BE2C (cell line): ENCODE measurements at places on chromosomes 1 and 21.

- no peak for DNase-seq
Measured at GRCh38 chr1:16371725-16372124, 4.7 kb downstream of the SZRD1 start.

DNA sequence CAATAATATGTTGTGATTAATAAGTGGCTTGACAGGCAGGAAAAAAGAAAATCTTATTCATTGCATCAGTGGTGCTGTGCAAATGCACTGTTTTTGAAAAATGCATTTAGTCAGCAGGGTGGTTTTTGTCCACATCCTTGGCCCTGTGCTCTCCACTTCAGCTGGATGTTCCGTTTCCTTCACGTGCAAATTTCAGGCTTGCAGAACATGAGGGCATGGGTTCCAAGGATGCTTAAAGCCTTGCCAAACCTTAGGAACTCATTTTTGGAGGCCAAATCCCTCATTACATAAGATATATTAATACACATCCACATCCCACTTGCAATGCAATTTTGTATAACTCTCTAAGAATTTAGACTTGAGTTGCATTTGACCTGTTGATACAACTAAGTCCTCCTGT lies 410.1 kb downstream of the PRDM2 start:
- DNase-seq = no peak

DNA sequence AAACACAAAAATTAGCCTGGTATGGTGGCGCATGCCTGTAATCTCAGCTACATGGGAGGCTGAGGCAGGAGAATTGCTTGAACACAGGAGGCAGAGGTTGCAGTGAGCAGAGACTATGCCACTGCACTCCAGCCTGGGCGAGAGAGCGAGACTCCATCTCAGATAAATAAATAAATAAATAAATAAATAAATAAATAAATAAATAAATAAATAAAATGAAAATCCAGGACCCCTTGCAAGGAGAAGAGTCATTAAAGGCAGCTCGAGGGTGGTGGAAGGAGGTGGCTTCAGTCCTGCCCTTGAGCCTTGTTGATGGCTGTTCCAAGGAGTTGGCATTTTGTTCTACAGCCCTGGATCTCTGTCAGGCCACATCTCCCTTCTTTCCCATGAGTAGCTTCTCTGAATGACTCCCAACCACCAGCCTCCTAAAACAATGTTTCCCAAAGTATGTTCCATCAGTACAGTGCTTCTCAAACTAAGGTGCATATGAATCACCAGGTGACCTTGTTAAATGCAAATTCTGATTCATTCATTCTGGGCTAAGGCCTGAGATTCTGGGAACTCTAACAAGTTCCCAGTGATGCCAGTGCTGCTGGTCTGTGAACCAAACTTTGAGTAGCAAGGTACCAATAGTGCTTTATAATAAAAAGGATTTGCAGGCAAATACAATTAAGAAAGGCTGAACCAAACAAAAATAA lies 99.0 kb downstream of the KCNN3 start:
- DNase-seq = no peak

- no peak for DNase-seq
Measured at GRCh38 chr1:93471284-93471683, 23.4 kb downstream of the FNBP1L start.

DNA sequence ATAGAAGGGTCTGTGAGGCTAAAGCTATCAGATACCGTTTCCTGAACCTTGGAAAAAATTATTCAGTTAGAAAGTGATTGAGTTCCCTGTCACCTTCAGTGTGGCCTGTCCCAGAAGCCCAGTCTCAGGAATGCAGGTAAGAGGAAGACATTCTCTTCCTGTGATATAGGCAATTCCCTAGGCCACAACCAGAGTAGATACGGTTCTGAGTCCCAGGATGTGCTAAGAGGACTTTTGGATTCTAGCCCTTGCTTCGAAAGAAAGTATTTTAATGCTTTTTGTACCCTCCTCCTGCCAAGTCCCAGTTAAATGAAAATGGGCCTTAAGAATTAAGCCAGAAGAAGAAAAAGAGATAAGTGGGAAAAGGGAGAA lies 313.5 kb upstream of the PLXNA2 start:
- DNase-seq = no peak

- DNase-seq = no peak
Measured at GRCh38 chr1:51946300-51946699, 44.2 kb downstream of the RAB3B start.

GRCh38 chr1:152519851-152520250 lies 5.6 kb downstream of the CRCT1 start:
- no peak for DNase-seq

- DNase-seq = peak; percentile 47
Measured at GRCh38 chr21:32940079-32941014, 85.4 kb upstream of the OLIG2 start.

GRCh38 chr1:206804156-206804737 lies 32.0 kb upstream of the IL10 start:
- no peak for DNase-seq

DNA sequence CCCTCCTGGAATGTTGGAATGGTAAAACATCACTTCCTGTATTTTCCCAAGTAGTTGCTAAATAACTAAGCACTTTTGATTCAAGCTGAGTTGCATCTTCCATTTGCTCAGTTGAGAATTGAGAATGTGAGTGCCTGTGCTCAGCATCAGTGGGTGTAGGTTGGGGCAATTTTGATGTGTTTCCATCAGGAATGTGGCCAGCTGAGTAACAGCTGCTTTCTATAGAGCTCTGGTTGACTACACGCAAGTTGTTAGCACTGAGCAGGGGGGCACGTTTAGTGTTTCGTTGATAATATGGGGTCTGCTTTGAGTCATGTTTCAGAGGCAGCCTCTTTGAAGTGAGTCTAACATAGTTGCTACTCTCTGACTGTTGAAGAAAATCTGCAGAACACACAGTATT lies 41.5 kb downstream of the LRRC53 start:
- no peak for DNase-seq

- no peak for DNase-seq
Measured at GRCh38 chr1:87560137-87560536, 231.5 kb downstream of the LMO4 start.

DNA sequence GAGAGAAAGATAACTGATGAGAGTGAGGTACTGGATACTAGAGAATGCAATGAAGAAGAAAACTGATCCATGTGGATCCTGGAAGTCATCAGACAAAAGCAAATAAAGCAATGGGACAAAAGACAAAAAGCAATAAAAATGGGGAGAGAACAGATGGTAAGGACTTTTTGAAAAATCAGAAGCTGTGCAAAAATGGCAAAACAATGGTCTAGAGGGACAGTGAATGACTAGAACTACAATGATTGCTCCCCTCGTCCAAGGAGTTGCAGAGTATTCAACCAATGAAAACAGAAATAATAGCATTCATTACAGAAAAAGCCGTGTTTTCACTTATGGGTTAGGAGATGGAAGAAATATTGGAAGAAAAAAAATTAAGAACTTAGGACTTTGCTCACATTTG lies 18.5 kb downstream of the LUZP1 start:
- no peak for DNase-seq

- peak; percentile 82 for DNase-seq
Measured at GRCh38 chr1:203039609-203040512, 13.6 kb downstream of the PPFIA4 start.

DNA sequence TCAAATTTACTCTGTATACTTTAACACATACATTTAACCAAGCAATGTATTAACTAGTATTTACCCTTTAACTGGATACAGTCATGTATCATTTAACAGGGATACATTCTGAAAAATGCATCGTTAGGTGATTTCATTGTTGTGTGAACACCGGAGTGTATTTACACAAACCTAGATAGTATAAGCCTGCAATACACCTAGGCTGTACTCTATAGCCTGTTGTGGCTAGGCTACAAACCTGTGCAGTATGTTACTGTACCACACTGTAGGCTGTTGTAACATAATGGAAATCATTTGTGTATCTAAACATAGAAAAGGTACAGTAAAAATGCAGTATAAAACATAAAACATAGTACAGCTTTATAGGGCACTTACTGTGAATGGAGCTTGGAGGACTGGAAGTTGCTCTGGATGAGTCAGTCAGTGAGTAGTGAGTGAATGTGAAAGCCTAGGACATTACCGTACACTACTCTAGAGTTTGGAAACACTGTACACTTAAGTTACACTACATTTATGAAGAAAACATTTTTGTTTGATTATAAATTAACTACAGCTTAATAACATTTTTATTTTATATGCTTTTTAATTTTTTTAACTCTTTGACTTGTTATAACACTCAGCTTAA lies 21.3 kb downstream of the RGS4 start:
- no peak for DNase-seq

- DNase-seq = no peak
Measured at GRCh38 chr21:42975886-42976608, 1.7 kb downstream of the PKNOX1 start.

DNA sequence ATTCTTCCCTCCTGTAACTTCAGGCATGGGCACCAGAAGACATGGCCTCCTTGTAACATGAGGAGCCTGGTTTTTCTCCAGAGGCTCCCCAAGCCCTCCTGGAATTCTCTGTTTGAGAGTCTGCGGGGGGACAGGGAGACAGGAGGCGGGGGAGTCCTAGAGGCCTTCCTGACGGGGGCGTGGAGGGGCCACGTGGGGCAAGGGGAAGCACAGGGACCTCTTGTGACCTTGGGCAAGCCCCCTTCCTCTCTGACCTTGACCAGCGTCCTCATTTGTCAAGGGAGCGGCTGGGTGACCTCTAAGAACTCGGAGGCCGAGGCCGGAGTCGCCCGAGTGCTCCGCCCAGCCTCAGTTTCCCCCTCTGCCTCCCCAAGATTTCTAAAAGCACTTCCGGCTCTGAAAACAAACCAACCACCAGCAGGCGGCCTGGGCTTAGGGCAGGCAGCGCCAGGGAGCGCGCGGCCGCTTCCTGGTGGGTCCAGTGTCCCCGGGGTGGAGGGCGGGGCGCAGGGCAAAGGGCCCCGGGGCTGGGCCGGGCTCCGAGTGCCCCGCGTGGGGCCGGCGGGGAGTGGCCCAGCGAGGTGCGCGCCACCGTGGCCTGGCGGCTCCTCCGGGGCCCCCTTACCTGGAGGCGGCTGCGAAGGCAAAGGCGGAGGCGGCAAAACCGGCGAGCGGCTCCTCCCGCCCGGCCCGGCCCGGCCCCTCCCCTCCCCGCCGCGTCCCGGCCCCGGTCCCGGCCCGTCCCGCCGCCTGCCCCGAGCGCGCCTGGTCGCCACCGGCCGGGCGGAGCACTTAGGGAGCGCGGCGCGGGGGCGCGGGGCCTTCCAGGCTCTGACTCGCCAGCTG lies at the start of gene TMCO4:
Gene TMCO4 (minus strand): TSS at position 687 of the 846 bp plus-strand sequence. CDS start 19,158 bp downstream, outside the sequence.
- DNase-seq = peak; percentile 37

GRCh38 chr21:26124896-26125295 lies 45.7 kb downstream of the APP start:
- DNase-seq = no peak

- DNase-seq = no peak
Measured at GRCh38 chr21:26977746-26978145, 10.9 kb upstream of the ADAMTS5 start.

- DNase-seq = peak; percentile 30
Measured at GRCh38 chr1:53525595-53525994, 66.4 kb downstream of the DMRTB1 start.

DNA sequence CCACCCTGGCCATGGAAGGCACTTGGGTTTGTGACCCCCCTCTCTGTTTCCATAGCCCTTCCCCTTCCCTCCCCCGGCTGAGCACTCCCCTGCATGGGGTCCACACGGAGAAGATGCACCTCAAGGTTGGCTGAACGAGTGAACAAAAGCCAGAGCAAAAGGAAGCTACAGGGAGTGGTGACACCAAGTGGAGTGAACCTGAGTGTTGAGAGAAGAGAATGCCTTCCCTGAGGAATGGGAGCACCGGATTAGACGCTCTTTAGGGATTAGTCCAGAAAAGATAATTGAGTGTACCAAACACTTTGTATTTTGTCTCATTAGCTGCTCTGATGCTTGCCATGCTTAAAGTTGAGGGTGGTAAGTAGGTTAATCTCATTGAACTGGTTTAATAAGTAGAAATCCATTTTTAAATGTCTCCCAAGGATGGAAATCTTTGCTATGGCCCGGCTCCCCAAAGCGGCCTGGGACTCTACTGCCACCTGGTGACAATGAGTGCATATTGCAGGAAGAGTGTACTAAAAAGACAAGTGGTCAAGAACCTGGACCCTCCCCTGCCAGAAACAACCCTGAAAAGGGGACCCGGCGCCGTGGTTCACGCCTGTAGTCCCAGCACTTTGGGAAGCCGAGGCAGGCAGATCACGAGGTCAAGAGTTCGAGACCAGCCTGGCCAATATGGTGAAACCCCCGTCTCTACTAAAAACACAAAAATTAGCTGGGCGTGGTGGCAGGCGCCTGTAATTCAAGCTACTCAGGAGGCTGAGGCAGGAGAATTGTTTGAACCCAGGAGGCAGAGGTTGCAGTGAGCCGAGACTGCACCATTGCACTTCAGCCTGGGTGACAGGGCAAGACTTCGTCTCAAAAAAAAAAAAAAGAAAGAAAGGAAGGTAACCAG lies 150.6 kb upstream of the ZC3H12A start:
- DNase-seq = peak; percentile 20

DNA sequence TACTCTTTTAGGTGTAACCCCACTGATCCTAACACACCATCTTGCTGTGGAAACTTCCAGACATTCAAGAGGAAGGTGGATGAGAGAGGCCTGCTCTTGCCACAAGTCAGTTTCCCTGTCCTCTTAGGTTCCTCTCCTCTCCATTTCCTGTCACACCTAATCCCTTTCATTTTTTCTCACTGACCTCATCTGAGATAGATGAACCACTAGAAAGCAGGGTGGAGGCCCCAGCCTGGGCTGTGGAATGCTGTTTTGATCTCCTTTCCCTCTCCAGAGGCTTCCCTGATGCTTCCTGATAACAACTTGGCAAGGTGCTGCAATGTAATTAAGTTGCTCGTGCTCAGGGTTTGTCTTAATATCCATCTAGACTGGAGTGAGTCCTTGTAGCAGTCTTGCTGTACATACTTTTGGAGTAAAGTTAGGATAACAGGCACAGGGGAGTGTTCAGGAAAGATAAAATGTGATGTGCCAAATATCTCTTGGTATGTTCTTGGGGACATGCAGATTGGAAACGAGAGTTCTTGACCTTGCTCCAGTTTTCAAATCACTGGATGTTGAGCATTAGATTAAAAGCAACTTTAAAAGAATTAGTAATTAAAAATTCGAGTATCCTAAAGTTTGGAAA lies 11.2 kb downstream of the LRRC42 start:
- no peak for DNase-seq

GRCh38 chr1:145871994-145872924 lies 13.4 kb upstream of the PIAS3 start:
- no peak for DNase-seq

DNA sequence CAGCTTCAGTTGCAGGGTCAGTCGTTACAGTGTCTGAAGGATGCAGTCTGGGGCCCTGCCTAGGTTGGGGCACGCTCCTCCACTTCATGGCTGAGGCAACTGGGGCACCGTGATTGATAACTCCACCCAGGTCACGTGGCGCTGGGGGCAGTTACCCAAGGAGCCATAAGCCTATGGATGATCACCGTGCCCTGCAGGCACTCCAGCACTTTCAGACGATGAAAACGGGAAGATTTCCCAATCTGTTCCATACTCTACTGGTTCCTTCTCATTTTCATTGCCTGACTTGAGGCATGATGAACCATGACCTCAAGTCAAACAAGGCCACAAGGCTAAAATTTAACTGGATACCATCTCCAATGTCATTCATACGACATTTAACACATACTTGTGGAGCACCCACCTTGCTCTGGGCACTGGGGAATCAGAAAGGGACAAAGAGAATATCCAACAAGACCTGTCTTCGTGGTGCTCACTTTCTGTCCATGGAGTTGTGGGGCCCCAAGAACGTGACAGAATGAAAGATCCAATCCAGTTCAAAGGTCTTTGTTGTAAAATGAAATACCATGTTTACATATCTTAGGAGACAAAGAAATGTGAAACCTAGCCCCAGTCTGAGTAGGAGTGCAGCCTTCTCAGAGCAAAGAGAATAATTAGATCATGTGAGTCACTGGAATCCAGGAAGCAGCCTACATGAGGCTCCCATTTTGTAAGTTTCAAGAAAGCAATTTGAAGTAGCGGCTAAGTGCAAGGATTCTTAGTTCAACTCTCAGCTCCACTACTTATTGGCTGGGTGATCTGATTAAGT lies 39.4 kb upstream of the SPOCD1 start:
- no peak for DNase-seq
